Cerebellar nuclear complex (tissue), 1 donor: ENCODE measurements at places on chromosomes 16 and 17.

DNA sequence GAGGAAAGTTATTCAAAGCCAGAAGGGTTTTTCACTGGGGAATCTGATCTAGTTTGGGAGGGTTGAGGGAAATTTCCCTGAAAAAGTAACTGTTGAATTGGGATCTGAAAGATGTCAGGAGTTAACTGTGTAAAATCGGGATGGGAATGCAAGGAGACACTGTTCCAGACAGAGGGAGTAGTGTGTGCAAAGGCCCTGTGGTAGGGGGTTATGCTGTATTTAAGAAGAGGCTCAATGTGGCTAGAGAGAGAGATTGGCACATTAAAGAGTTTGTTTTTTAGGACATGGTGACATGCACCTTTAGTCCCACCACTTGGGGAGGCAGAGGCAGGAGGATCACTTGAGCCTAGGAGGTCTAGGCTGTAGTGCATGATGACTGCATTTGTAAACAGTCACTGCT, 16.9 kb downstream of the CDH3 start:
- no peak for DNase-seq

- DNase-seq, result no peak
These were observed 1.9 kb upstream of the FAM20A start for GRCh38 chr17:68603027-68603426.

DNA sequence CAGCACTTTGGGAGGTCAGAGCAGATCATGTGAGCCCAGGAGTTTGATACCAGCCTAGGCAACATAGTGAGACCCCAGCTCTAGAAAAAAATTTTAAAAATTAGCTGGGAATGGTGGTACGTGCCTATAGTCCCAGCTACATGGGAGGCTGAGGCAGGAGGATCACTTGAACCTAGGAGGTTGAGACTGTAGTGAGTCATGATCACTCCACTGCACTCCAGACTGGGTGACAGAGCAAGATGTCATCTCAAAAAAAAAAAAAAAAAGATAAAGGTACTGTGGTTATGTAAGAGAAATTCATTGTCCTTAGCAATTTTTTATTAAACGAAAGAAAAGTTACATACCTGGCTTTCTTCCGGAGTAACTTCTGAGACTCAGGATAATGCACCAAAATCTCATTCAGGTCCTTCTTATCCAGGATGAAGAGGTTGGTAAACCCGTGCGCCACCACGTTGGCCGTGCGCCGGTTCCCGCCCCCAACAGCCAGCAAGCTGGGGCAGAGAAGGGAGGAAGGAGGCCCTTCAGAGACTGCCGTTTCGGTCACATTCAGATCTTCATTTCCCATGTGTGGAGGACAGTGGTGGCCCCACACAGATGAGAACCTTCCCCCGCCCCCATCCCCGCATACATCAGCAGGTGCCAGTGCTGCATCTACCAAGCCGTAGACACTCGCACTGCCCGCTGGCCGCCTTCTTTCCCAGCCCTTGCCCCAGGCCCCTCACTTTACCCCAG, 73.7 kb downstream of the CNGB1 start:
- DNase-seq, result no peak

- no peak for DNase-seq
These were observed 7.2 kb downstream of the VPS4A start for GRCh38 chr16:69318177-69318910.

DNA sequence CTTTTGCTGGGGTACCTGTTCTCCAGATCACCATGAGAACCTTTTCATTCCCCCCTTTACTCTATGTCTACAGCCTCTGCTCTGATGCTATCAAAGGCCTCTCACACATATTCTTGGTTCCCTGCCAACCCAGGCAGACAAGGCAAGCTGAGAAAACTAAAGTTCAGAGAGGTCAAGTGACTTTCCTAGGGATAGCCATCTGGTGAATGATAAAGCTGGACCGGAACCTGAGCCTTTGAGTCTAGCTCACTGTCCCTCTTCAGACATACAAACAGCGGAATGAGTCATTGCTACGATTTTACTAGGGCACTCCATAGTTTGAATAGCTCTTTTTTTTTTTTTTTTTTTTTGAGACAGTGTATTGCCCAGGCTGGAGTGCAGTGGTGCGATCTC, 73.3 kb downstream of the XYLT1 start:
- DNase-seq, result no peak

DNA sequence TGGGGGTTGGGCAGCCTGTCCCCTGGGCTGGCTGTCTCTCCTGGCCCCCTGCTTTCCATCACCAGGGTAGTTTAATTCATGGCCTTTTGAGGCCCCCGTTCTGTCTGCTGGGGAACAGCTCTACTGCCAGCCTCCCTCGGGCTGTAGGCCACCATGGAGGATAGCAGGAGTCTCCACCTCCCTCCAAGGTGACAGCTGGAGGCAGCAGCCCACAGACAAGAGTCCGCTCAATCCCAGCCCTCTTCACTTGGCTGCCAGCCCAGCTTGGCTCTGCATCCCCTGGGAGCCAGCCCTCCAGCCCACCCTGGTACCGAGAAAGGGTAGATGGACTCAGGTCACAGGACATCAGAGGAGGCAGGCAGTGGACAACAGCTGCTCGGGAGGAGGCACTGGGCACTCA, 194.6 kb upstream of the SDK2 start:
- DNase-seq, result no peak

DNA sequence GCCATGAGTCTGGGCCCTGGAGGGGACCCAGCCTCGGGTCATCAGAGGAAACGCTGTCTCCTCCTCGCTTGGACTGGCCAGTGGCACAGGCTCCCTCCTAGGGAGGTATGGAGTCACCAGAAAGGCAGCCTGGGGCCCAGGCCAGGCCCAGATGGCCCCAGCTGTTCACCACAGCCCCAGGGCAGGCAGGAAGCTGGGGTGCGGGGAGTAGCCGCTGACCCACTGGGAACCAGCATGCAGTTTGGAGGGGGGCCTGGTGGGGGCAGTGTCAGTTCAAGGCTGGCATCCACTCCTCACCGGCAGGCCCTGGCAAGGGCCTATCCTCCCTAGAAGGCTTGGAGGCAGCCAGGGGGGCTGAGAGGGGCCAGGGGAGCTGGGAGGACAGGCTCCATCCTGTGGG, 48.8 kb downstream of the SDK2 start:
- no peak for DNase-seq

GRCh38 chr17:45225964-45226530, 4.4 kb downstream of the FMNL1 start:
- no peak for DNase-seq

GRCh38 chr17:52049051-52049450, 109.5 kb downstream of the CA10 start:
- DNase-seq, result no peak

- DNase-seq, result no peak
These were observed 1.7 kb downstream of the TTC19 start for GRCh38 chr17:16001226-16001897.

GRCh38 chr17:36641877-36642845, 40.8 kb downstream of the MRM1 start:
- DNase-seq, result no peak

- no peak for DNase-seq
These were observed 169.3 kb downstream of the ZFHX3 start for GRCh38 chr16:72878301-72879269.

GRCh38 chr16:86376837-86377236, 133.5 kb upstream of the FOXF1 start:
- DNase-seq, result no peak

DNA sequence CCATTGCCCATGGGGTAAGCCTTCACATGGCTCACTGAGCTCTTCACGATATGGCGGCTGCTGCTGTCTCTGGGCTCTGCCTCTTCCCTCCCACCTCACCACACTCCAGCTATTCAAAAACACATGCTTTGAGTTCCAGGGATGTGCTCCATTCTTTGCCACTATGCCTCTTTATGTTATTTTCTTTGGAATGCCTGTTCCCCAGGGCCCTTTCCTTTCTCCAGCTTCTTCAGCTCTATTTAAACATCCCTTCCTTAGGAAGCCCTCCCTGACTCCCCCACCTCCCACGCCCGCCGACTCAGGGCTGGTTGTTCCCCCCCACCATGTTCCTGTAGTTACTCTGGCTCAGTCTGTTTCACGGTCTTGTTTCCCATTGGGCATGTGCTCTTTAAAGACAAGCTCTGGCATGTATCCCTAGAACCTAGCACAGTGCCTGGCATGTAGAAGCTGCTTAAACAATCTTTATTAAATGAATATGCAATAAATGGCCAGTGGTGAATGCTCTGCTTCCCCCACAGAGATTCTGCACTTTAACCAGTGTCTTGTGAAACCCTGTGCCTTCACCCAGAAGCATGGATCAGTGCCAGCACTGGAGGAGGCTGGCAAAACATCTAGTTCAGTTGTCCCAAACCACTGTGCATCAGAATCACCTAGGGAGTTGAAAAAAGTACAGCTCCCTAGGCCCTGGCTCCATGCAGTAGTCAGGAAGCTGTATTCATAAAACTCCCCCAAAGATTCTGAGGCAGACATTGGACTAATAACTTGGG, 6.9 kb downstream of the MYCBPAP start:
- DNase-seq, result no peak

DNA sequence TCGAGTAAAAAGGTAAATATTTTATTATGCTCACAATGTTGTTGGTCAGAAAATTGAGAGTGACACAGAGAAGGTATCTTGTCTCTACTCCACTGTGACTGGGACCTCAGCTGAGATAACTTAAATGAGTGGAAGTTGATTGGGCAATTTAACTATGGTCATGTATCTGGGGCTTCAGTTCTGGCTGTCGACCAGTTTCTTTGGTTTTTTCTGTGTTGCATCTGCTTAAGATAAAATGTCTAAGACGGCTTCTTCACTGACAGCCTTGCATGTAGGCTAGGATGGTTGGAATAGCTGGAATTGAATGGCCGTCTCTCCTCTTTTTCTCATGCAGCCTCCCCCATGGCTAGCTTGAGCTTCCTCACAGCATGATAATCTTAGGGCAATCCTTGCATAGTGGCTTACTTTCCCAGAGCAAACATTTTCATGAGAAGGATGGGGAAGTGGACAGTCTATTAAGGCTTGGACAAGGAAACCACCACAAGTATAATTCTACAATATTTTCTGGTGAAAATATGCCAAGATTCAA, 433.7 kb downstream of the KIF2B start:
- no peak for DNase-seq

DNA sequence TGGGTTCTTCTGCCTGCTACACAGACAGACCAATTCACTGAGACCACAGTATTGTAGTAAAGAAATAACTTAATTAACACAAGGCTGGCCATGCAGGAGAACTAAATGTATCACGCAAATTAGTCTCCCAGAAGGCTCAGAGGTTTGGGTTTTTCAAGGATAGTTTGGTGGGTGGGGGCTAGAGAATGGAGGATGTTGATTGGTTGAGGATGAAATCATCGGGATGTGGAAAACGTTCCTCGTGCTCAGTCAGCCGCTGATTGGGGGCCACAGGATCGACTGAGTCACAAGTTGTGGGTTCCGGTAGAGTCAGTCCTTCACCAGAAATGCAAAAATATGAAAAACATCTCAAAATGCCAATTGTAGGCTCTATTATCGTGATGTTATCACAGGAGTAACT, 18.7 kb downstream of the RHOT1 start:
- DNase-seq, result no peak

- DNase-seq, result no peak
These were observed 267.9 kb upstream of the CCL2 start for GRCh38 chr17:33987162-33987561.

DNA sequence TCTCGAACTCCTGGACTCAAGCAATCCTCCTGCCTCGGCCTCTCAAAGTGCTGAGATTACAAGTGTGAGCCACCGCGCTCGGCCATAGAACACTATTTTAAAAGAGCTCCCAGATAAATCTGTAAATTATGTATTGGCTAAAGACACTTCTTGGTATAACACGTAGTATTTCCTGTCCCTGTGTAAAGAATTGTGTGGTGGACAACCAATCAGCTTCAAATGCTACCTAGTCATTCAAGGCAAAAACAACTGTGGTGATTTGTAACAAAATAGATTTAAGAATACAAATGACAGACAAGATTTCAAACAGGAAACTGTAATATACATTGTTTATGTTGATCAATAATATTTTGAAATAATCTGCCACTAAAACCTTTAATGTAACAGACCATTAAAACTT, 14.6 kb downstream of the CRLF3 start:
- no peak for DNase-seq

DNA sequence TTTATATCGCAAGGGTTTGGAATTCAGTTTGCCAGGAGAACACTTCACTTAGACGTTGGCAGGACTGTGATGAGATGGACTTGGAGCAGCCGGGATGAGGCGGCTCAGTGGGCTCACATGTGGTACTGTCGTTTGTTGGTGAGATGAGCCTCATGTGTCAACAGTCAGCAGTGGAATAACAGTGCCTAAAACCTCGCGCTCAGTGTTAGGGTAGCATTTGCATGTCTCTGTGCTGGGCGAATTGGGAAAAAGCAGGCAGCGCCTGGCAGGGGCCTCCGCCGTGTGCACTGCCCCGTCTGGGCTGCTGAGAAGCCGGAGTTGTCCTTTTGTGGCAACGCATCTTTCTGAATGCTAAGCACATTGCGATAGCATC, 49.7 kb downstream of the CRISPLD2 start:
- no peak for DNase-seq

DNA sequence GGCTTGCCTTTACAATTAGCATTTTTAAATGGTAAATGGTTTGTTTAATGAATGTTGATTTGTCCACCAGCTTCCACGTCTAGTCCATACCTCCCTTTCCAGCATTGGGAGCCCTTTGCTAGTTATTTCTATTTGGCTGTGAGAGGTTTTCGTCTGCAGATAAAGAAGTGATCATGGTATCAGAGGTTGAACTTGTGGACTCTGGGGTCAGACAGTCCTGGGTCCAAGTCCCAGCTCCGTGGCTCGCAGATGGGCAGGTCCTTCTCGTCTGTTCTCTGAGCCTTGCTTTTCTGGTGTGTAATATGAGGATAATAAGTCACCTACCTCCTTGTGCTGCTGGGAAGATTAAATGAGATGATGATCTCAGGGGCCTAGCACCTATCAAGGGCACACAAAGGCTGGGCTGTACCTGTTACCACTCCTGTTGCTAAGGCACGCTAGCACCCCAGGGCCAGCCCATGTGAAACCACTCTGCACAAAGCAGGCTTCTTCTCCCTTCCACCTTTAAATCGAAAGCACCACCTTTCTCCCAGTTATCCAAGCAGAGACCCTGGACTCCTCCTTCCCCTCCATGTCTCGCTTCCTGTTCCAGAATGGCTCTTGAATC, 103.9 kb downstream of the GNAO1 start:
- no peak for DNase-seq

GRCh38 chr16:69350536-69351133, 951 bp downstream of the TMED6 start:
- DNase-seq, result no peak

GRCh38 chr16:55487048-55487803, 8.2 kb downstream of the MMP2 start:
- DNase-seq, result no peak

GRCh38 chr17:69348429-69348828, 21.5 kb upstream of the ABCA5 start:
- no peak for DNase-seq

GRCh38 chr17:41873559-41874292, 8.5 kb upstream of the KLHL11 start:
- DNase-seq, result no peak

DNA sequence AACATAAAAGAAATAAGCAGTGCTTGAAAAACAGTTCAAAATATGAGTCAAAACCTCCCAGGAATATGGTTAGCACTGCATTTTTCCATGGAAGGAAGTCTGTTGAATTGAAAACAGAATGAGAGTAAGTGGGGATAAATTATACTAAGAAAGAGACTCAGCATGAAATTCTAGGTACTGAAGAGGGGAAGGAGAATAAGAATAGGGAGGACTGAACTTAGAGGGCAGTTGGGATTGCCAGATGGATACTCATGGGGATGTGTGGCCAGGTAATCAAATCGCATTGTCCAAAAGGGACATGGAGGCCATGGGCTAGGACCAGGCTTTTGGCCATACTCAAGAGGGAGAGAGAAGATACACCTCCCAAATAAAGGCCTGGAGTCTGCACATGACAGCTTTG, 247.9 kb downstream of the CDH13 start:
- no peak for DNase-seq

GRCh38 chr16:79776243-79776847, 175.8 kb upstream of the MAF start:
- no peak for DNase-seq
